ENCODE measurements at places on chromosomes 4 and X. TPM values are rescaled to one million over a fixed set of nuclear protein-coding genes. Genes with fewer than 3 reads are reported as not detected.

DNA sequence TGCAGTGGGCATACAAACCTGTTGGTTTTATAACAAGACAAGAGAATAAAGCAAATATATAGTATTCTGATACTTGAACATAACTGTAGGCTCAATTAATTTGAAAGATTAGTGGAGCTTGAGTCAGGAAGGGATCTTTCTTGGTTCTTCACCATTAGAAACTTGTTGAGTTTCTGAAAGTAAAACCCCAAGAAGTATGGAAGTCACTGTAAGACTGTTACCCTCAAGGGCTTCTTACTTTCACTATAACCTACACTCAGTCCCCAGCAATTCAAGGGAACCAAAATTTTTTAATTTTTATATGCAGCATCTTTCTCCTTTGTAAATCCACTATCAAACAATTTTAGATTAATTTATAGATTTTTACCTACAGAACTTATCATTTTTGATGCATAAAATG is 2019.2 kb upstream of the ADGRL3 start:
- no peak for DNase-seq

DNA sequence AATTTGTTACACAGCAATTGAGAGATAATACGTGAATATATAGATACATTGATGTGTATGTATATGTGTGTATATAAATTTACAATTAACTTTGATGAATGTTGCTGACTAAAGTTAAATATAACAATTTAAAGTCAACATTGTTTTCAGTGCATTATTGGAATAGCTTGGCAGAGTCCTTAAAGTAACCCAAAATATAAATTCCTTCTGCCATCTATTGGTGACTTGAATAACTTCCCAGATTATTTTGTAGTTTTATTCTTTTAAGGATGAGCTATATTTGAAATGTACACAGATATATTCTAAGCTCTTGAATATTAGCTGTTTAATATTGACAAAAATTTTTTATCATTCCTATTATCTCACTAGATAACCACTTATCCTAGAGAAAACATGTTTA is 298.2 kb upstream of the FSTL5 start:
- DNase-seq, result no peak

- DNase-seq, result no peak
These were observed 68.4 kb upstream of the BMPR1B start for GRCh38 chr4:94689155-94689860.

The PABPC5 gene
- total RNA-seq, result not detected

The SLC2A9 gene
- total RNA-seq, result 5.5 TPM

DNA sequence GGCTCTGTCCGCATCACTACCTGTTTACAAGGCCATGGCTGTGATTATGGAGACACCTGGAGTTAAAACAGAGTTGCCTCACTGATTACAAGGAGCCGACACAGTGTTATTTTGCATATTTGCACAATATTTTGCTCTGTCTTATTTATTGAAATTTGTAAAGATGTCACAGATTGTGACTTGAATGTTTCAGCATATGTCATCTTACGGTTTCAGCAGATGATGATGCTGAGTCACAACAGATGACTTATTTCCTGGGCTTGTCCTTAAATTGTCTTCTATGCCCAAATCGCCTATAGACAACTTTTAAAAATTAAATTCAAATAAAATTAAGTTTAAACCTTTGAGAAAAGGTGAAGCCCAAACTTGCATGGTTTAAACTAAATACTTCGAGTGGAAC is 87.1 kb upstream of the INPP4B start:
- DNase-seq, result no peak

DNA sequence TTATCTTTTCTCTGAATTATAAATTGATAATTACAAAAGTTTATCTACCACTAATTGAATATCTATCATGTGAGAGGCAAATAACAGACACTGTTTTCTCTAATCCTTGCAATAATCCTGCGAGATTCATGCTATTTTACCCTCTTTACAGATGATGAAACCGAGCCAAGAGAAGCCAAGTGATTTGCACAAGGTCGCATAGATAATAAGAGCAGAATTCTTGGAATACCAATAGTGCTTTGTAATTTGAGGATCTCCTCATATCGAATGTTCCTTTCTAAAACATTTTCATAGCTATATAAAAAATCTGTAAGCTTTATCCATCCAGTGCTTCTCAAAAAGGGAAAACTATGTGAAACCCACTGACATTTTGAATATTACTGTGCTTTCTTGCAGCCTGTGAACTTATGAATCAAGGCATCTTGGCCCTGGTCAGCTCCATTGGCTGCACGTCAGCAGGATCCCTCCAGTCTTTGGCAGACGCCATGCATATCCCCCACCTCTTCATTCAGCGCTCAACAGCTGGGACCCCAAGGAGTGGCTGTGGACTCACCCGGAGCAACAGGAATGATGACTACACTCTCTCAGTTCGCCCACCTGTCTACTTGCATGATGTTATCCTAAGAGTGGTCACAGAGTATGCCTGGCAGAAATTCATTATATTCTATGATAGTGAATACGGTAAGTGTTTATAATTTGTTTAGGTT is 743.8 kb upstream of the ATOH1 start:
- DNase-seq, result no peak

DNA sequence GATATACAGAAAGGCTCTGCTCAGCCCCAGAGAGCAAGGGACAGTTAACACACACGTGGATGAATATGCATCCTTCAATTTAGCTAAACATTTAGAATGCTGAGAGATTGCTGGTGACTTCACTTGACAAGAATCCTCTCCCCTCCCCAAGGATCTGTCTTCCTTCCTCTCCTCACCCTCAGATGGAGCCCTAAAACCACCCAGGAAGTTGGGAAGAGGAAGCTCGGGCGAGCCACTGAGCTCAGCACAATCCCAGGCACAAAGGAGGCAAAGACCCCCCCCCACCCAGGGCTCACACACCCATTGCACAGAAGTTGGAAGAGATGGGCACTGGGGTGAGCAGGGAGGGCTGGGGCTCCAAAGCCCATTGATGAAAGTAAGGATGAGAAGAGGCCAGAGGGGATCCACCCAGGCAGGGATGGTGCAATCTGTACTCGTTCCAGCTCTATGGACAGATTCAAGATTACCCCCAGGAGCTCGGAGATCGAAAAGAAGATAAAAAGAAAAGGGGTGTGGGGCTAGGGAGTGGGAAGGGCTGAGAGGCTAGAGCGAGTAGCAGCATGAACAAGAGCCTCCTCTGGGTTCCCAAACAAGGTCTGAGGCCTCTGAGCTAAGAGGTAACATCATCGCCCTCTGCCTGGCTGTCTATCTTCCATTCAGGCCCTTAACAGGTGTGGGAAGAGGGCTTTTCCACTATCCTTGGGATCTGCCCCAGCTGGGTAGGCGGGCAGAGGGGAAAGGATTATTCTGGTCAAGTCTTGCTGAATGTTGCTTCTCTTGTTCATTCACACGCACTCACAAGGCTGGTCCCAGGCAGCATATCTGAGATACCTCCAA is 1.2 kb downstream of the TFE3 start:
- no peak for DNase-seq

The FSTL5 gene
- not detected for total RNA-seq

The TRIM75 gene
- not detected for total RNA-seq

DNA sequence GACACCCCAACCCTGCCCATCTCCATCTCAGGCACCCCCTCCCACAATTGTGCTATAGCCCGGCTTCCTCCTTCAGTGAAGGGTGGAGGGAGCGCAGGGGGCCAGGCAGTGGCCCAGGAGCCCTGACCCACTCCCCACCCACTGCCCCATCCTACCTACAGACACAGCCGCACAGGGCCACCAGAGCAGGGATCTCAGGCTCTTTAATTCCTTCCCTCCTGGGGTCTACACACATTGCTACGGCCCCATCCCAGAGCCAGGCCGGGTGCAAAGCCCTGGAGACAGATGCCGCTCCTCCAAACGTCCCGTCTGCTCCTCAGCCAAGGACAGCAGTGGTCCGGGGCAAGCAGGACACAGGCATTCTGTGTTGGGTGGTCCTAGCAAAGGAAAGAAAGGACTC is 12.8 kb upstream of the DUSP9 start:
- no peak for DNase-seq

DNA sequence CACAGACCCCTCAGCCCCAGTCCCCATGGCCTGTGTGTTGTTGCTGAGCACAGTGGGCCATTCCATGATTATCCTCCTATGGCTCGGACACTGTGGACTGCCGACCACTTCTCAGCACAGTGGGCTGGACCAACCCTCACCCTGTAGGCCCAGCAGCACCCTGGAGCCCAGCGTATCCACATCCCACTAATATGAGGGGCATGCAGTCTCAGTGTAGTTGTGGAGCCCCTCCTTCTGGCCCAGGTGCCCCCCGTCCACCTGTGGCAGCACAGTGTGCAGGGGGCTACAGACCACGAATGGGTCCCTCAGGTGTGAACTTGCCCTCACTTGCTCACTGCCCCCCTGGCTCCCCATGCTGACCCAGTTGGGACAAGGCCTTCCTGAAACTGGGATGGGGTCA is 7.9 kb downstream of the SPON2 start:
- no peak for DNase-seq

DNA sequence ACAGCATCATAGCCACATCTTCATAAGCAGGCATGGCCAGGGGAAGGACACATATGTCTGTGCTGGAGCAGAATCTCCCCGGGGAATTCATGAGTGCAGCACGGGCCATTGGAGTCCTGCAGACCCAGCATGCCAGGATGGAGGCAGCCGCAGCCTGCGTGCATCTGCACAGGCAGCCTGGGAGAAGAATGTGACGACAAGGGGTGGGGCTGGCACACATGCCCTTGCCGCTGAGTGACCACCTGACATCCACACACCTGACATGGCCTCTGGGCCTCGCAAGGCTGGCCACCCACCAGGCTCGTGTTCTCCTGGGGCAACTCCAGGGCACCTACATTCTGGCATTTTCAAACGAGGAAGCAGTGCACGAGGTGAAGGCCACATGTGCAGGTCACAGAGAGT is 66.2 kb upstream of the AFAP1 start:
- no peak for DNase-seq

- no peak for DNase-seq
These were observed 126.2 kb downstream of the SLC39A8 start for GRCh38 chr4:102219129-102219528.

The LRIT3 gene
- not detected for total RNA-seq

The HPGDS gene
- not detected for total RNA-seq

GRCh38 chr4:155735496-155735895 is 23.3 kb upstream of the GUCY1B1 start:
- DNase-seq, result no peak

DNA sequence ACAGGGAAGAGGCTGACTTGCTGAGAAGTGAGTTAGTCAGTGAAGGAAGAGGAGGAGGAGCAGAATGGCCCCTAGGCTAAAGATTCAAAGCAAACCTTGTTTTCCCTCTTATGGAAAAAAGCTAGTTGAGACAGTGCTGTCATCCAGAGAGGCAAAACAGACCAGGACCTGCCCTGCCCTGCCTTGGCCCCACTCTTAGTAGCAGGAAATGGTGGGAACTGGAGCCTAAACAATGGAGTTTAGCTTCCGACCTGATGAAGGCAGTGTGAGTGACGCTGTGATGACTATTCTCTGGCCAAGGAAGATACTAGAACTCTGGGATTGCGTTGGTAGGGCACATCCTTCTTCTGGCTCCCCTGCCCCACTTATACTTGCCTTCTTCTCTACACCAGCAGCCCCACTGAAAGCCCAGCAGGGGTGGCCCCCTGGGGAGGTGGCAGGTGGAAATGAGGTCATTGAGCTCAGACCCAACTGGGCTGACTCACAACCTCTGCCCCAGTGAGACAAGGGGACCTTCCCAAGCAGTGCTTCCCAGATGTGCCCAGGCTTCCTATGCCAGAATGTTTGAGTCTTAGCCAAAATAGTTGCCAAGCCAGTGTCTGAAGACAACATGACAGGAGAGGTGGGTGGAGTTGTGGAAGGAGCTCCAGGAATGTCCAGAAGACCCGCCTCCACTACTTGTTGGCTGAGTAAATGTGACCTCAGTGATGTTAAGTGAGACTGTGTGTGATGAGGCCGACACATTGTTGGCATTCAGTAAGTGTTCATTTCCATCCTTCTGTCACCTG is 38.8 kb downstream of the MSN start:
- DNase-seq, result peak; percentile 66

DNA sequence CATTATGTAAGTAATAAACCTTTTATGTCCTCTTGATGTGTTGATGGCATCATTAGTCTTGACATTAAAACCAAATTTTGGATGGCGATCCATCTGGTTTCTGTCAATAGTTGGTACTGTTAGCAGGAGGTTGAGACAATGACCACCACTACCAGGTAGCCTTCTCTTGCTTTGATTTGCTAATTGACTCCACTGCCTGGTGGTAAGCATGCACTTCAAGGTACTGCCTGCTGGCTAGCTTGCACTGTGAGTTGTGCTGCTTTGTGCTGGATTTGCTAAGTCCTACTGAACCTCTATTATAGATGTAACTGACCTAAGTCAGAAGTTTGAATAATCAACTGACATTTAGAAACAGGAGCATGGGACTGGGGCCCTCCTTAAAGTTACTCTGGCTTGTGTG is 46.3 kb downstream of the ATP1B4 start:
- no peak for DNase-seq

The SFRP2 gene
- total RNA-seq, result not detected

GRCh38 chrX:13752141-13752540 is 17.6 kb downstream of the OFD1 start:
- no peak for DNase-seq

DNA sequence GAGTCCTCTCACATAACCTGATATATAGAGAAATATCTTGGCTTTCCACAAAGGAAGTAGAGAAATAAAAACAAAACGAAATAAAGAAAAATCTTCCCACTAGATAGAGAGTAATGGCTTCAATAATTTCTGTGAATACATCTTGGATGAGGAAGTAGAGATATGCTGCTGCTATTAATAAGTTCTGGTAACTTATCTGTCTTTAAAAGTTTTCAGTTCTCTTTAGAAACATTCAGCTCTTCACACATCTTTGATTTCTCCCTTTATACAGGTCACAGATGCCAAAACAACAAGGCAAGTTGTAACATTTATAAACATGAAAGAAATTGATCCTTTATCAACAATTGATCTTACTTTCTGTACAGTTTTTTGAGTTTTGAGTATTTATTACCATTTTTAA is 615.8 kb downstream of the TRAM1L1 start:
- no peak for DNase-seq

DNA sequence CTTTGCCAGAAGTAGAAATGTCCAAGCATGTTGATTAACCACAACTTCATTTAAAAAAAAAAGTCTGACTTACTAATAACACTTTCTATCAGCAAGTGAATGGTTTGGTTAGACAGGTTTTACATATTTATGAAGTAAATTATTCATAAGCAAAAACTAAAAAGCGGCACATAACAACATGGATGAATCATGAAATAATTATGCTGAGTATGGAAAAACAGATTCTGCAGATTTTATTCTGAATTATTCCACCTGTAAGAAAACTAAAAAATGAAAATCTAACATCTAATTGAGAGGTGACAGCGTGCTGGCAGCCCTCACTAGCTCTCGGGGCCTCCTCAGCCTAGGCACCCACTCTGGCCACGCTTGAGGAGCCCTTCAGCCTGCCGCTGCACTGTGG is 173.5 kb downstream of the ADAM29 start:
- no peak for DNase-seq

DNA sequence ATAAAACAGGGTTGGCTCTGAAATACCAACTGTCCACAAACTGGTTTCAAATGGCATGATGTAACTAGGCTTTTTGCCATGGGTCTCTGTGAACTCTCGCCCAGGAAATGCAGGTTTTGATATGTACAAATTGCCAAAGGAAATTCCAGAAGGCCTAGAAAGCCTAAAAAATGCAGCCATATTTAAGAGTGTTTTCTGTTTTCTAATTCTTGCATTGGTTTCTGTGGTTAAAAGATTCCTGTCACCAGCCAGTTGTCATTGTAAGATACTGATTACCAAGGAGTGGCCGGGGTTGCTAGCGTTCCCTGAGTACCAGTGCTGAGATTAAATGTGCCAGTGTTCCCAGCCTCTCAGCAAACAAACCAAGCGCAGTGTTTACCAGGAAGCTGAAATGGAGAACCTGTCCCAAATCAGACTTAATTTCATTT is 53.9 kb upstream of the SORBS2 start:
- DNase-seq, result no peak
